ENCODE measurements at places on chromosomes 4 and X.
A peak's percentile ranks its signal among the peaks of the same experiment; 100 is the strongest.

DNA sequence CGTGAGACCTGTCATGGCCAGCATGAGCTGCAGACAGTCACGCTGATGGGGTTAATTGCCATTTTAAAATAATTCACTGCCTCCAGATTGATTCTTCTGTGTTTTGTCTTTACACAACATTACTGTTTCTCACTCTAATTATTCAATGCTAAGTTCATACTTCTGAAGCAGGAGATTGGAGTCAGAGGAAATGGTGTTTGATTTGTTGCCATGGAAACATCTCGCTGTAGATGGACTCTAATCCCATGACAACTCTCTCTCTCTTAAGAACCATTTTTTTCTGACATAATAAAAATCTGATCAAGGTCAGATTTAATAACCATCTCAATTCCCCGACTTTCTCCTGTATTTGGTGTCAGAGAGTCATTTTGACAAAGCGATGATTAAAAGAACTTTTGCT, 209.0 kb downstream of the IDS start:
- no peak for DNase-seq

DNA sequence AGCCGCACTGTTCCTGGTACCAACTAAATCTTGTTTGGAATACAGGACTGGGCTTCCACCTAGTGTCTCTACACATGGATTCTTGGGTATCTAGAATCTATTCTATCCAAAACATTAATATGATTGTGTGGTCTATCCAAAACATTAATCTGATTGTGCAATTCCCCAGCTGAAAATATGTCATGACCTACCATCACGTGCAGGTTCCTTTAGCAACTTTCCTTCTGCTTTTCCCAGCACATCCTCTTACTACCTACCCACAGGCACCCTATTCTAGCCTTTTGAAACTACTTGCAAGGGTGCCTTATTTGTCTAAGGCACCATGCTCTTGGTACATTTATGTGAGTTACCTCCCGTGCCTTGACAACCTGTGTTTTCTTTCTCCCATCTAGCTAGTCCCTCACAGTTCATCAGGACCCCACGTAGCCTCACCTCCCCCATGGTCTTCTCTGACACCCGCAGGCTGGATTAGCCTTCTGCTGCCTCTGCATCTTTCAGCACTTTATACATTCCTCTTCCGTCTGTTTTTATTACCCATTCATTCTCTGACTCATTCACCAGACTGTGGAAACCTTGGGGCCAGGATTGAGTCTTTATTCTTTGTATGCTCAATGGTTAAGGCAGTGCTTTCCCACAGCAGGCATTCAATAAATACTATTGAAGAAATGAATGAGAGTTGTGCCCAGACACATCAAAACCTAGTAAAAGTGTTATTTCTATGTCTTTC, 88.8 kb upstream of the FAM9B start:
- no peak for DNase-seq

DNA sequence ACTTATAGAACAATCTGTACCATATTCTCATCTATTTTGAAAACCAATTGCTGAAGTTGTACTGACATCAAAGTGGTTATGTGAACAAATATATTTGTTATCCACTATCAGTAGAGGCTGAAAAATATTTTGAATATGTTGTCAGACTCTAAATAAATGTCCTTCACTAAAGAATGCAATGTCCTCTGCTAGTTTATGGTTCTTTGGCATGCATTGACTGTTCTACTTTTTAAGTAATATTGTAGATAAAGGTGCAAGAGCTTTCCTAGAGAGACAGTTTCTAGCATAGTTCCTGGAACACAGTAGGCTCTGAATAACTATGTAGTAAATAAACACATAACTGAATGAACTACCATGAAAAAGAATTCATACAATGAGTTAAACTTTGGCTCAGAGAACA, 18.2 kb upstream of the COX7B2 start:
- no peak for DNase-seq

DNA sequence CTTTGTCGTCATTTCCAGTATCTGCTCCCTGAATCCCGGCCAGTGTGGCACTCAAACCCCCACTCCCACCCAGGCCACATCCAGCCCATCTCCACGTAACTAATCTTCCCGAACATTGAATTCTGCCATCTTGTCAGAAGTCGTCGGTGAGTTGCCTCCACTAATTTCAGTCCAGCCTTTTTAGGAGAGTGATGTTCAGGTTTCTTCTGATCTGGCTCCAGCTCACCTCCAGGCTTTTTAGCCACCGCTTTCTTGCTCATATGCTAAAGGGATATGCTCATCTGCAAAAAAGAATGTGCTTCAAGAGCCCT, 1.3 kb downstream of the TMEM165 start:
- no peak for DNase-seq

DNA sequence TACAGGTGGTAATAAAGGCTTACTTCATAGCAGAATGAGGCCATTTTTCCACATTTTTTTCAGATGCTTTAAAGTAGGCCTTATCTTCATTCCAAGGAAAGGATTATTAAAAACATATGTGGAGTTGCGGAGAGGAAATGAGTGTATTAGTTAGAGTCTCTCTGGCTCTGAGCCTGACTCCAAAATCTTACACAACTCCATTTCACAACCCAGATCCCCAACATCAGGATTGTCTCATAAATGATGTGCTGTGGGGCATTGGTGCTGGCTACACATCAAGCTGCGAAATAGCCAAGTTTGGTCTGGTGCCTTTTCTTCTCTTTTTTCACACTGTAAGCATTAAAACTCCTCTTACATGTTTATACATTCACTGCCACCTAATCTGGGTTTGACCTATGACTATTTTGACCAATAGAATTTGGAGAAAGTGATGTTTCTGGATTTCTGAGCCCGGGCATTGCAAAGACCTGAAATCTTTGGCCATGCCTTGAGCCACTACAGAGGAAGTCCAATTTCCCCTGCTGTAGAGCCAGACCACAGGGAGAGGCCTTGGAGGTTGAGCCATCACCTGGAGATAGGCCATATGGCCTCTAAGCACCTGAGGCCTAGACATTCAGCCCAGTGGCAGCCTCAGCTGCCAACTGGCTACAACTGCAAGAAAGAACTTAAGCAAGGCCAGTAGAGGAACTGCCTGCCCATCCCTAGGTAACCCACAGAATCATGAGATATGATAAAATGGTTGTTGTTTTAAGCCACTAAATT, 16.7 kb upstream of the SOD3 start:
- DNase-seq: no peak

DNA sequence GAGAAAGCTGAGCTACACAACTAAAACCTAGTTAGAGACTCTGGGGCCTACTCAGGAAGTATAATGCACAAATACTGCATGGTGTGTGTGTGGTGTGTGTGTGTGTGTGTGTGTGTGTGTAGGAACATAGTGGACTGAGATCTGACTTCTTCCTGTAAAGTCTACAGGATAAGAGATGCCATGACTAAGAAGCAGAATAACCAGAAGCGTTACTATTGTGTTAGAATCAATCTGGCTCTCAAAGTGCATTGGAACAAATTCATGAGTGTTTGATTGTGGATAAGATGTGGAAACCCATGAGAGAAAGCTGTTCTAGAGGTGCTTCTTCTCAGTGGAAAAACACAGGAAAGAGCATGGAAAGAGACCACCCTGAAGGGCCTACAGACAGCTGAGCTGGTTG, 302.1 kb downstream of the INPP4B start:
- no peak for DNase-seq

DNA sequence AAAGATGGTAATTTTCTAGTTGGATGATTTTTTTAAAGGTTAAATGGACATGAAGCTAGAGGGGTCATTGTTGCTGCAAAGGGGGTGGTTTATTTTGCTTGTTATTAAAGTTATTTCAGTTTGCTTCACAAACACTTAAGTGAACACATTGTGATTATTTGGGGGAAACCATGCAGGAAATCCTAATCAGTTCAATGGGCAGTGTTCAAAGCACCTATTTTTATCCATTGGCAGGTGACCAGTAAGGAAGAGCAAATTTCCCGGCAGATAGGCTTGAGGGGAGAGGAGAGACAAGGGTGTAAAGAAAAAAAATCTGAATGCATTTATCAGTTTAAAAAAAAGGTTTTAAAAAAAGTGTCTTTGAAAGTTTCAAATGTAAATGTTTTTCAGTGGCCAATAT, 17.6 kb downstream of the GPR174 start:
- DNase-seq: no peak

GRCh38 chrX:100883654-100884053, 9.5 kb upstream of the NOX1 start:
- DNase-seq: no peak

DNA sequence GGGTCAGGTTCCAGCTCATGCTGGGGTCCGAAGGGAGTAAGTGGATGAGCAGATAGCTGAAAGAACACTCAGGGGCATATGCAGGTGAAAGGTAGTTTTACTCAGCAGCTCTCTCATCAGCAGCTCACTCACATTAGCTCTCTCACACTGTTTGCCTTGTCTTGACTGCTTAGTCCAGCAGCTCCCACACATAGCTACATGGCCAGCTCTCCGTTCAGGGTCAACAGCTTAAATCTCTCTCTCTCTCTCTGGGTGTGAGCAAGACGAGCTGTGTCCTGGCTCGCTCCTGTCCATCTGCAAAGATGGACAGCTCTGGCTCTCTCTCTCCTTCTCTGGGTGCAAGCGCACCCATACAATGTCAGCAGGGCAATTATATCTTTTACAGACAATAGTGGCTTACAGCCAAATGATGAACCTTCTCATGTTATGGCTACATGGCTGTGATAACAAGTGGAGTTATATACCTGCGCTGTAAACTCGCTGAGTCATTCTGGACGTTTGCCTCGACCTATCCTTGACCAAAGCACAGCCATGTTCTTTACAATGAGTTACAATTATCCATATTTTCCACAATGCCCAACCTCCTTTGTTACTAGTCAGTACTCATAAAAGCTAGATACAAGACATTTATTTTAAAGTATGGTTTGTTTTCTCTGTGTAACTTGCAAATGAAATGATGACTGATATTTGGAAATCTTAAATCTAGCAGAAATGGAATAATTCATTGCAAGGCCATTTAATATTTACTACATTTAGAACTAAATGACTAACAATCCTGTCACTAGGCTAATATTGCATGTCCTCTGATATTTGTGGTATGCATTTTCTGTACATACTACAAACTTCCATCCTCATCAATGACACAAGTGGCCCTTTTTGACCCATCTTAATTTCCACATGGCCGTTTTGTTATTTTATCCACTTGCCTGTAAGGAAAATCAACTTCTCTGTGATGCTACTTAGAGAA, 9.3 kb downstream of the PAPSS1 start:
- no peak for DNase-seq

DNA sequence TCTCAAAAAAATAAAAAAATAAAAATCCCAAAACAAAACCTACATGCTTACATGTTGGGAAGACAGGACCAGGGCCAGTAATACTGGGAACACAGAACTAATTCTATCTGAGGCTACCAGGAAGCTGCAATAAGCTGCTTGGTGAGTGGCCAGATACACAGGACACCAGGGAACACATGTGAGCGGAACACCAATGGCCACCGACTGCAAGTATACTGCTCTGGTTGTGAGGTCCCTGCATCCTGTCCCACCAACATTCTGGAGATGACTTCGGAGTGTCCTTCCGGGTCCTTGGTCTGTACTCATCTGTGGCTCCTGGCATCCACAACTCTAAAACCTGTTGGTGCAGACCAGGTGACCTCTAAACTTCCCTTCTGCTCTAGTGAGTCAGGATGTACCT, 2.7 kb downstream of the TNIP2 start:
- DNase-seq: no peak

- DNase-seq: no peak
Observed at GRCh38 chr4:74473155-74473811, 28.3 kb downstream of the AREG start.

DNA sequence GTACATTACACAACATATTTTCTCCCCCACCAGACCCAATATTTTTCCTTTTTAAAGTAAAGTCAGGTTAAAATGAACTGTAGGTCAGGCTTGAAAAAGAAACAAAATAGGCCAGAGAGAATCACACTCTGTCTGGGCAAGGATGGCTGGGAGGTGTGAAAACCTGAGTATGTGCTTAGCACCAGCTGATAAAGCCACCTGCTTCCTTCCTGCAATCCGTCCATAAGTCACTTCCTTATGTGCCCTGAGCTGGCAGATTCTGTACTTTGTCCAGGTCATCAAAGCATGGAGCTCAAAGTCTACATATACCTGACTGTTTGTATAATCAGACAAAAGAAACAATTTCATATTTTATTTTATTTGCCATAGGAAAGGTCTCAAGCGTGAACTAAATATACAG, 37.7 kb downstream of the ANTXR2 start:
- no peak for DNase-seq

- no peak for DNase-seq
Observed at GRCh38 chr4:148071009-148071408, 339.1 kb downstream of the ARHGAP10 start.

DNA sequence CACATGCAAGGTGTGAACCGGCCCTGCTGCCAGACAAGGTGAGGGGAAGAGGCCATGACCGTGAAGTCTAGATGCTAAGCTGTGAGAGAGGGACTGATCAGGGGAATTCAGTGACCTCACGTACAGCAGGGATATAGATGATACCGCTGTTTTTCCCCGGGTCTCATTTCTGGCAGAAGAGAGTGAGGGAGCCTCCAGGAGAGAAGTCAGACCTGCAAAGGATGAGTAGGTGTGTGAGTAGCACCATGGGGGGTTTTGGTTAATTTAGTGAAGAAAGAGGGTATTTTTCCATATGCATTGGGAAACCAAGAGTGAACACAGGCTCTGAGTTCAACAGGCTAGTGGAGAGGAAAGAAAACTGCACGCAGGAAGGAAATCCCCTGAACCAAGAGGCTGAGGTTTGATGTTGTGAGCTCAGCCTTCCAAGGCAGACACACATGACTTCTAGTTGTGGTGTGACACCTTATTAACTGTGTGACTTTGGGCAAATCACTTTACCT, 127.6 kb upstream of the GATB start:
- DNase-seq: peak; percentile 22

DNA sequence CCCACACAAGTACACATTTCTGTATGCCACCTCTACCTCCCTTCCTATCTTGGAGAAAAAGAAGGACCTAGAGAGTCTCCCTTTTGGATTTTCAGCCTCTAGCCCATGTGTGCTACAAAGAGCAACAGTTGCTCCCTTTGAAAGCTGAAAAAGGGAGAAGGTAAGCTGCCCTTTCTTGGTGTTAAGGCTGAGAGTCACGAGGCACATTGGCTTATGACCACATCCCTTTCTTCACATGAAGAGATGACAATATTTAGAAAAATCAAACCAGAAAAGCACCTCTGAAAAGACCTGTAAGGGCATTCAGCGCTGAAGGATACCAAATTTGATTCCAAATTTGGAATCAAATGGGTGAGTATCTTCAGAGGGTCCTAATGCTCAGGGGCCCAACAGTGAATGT, 6.4 kb upstream of the FGFBP1 start:
- no peak for DNase-seq

- DNase-seq: no peak
Observed at GRCh38 chr4:148926276-148927260, 484.4 kb upstream of the NR3C2 start.

DNA sequence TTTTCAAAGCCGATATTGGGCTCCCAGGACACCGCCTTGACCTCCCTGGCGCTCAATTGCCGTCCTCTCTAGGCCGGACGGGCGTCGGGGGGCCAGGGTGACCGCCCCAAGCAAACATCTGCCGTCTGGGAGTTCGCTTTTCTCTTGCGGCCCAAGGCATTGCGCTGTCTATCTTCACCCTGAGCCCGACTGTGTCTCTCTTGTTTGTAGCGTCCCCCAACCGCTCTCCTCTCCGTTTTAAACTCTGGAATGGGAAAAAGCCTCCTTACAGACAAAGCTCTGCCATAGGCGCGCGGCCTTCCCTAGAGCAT, 551 bp upstream of the ARX start:
- DNase-seq: no peak
